ENCODE measurements at places on chromosomes 5 and 9.

DNA sequence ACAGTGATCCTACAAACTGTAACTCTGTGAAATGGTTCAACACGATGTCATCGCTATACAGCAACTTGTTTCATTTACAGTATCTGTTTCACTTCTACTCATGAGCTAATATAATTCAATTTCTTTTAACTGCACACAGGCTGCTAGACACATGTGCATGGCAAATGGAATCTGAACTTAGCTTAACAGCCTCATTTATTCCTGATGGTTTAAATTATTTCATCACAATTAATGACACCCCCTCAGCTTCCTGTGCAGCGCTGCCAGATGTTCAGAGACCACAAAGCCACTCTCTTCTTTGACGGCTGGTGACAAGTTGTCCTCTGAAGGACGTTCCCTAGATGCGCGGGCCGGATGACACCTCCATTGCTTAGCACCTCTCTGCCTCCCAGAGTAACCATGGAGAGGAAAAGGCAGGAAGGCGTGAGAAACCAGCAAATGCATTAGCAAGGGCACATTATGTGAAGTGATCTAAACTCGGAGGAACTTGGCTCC is 191.1 kb downstream of the BNC2 start:
- no peak for DNase-seq

DNA sequence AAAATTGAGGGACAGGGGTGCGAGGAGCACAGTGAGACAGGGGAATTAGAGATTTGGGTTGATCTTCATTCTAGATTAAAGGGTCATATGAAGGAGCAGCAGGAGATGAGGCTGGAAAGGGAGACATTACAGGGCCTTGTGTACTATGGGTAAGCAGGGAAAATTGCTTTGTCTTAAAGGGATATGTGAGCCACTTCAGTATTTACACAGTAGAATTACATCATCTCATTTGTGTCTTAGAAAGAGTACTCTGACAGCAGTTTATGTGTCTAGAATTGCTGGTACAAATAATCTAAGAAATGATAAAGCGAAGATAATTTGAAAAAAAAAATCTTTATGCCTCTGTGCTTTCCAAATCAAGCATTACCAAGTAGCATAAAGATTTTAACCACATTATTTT is 287.0 kb upstream of the ARRDC3 start:
- no peak for DNase-seq

- no peak for DNase-seq
These were observed 59.3 kb downstream of the AHRR start for GRCh38 chr5:380701-381309.

DNA sequence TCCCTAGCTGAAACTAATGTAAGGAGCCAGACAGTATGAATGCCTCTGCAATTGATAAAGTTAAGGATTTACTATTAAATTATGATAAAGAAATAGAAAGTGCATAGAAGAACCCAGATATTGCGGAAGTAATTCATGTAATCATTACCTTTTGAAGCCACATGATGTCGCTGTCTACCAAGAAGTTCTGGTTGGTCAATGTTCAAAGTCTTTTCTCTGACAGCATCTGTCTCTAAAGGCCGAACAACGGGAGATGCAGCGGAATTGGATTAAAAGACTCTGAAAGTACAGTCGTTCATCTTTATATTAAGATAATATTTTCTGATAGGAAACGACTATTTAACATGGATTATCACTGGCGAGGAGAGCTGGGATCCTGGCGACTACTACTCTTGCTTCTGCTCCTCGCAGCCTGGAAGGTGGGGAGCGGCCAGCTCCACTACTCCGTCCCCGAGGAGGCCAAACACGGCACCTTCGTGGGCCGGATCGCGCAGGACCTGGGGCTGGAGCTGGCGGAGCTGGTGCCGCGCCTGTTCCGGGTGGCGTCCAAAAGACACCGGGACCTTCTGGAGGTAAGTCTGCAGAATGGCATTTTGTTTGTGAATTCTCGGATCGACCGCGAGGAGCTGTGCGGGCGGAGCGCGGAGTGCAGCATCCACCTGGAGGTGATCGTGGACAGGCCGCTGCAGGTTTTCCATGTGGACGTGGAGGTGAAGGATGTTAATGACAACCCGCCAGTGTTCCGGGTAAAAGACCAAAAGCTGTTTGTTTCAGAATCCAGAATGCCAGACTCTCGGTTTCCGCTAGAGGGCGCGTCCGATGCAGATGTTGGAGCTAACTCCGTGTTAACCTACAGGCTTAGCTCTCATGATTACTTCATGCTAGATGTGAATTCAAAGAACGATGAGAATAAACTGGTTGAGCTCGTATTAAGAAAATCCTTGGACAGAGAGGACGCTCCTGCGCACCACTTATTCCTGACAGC is at the start of gene PCDHA8:
TSS of gene PCDHA8 (plus strand) at position 210 of the 985 bp plus-strand sequence. CDS start at position 345, 135 bp downstream.
- DNase-seq: no peak

GRCh38 chr9:128276008-128276573 is at the start of gene SWI5:
Gene SWI5 (plus strand): TSS chr9:128276276.
- DNase-seq: peak; percentile 75

GRCh38 chr5:6576861-6577501 is 55.9 kb downstream of the NSUN2 start:
- no peak for DNase-seq

- DNase-seq: no peak
These were observed 35.8 kb downstream of the PPIC start for GRCh38 chr5:123000731-123001130.

- no peak for DNase-seq
These were observed 4.0 kb upstream of the VCAN start for GRCh38 chr5:83467371-83468035.

All from cortex of kidney (tissue), 1 donor.